ENCODE measurements at places on chromosomes 7 and 10.

DNA sequence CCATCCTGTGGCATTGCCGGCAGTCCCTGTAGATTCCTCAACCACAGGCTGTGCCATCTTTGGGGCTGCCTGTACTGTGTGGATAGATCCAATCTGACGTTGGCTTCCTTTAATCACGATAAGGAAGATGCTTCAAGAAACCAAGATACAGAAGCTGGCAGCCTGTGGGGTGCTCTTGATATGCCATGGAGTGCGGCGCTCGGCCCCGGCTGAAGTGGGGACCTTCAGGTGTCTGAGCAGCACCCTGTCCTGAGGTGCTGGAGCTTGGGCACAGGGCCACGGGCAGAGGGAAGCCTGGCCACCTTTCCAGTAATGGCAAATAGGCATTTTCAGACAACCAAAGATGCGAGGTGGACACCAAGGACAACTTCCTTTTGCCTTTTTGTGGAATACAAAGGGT is 139.5 kb downstream of the ACTR3B start:
- DNase-seq: no peak

DNA sequence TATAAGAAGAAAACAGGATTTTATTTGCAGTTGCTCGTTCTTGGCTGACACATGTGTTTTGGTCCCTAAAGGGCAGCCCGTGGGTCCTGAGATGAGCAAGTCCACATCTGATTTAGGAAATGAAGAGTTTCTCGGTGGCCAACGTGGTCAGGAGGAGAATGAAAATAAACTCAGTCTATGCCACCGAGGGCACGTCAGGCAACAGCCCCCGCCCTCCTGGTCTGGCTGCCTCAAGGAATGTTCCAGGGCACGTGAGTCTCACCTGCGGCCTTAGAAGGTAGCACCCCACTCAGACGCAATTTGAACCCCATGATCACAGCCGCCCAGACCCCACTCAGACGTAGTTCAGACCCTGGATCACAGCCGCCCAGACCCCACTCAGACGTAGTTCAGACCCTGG is 197.2 kb downstream of the ADARB2 start:
- no peak for DNase-seq

DNA sequence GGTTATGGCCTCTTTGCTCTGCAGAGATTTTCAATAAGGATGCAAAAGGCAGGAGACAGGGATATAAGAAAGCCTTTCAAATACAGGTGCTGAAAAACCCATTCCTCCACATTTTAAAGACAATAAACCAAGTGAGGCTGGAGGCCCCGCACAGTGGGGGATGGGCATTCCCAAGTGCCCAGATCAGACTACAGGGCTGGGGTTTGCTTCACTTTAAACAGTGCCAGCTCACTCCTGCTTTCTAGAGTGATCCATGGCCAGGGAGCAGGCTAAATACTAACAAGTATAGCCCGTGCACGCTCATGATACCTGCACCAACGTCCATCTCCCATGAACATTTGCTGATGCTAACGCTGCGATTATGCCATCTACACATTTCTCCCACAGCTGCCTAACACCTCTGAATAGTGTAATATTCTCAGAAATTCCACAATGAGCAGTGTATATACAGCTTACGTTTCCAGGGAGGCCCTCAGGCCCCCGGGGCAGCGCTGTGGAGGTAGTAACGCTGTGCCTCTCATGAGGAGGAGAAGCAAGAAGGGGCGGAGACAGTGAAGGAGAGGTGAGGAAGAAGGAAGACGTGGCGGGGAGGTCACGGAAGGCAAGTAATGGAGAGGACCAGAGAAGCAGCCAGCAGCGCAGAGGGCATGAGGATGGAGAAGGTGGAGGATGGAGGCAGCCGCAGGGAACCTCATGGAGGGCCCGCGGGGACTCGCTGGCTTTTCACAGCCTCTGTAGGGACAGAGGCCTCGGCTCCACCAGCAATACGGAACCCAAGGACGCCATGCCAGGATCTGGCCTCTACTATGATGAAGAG is 141.7 kb downstream of the USP6NL start:
- no peak for DNase-seq

- no peak for DNase-seq
Measured at GRCh38 chr7:43139137-43139536, 26.7 kb downstream of the HECW1 start.

GRCh38 chr10:90777621-90778020 is 80.2 kb downstream of the HTR7 start:
- DNase-seq: peak; percentile 85

All from inflammatory macrophage (primary cell).